ACHN (cell line): ENCODE measurements at places on chromosomes 2 and 18.

GRCh38 chr2:46164529-46165301 lies 132.5 kb upstream of the EPAS1 start:
- peak; percentile 44 for DNase-seq

GRCh38 chr18:286515-287310 lies 18.9 kb upstream of the THOC1 start:
- DNase-seq = peak; percentile 42

GRCh38 chr2:2901384-2902345 lies 476.0 kb downstream of the EIPR1 start:
- no peak for DNase-seq

DNA sequence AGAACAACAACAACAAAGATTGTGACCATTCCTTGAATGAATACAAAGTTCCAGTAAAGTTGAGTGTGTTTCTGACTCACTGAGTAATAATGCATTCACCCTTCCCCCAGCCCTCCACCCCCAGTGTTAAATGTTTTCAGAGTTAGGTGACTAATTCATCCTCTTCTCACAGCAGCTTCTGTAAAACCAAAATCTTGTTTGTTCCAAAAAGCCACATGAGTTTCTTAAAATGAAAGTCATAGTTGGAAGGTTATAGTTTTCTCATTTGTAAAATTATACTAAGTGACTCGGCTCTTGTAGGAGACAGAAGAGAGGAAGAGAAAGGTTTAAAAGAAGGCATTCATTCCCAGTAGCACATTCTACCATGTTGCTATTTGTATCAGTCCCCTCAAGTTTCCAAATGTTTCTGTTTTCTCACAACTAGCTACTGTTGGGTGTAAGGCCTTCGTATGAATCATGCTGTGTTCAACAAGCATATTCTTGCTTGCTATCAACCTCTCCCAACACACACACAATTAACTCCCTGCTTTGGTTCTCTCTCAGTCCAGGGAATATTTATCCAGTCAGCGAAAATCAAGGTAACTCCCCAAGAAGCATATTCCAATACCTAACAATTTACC lies 75.3 kb downstream of the MBD2 start:
- peak; percentile 83 for DNase-seq

DNA sequence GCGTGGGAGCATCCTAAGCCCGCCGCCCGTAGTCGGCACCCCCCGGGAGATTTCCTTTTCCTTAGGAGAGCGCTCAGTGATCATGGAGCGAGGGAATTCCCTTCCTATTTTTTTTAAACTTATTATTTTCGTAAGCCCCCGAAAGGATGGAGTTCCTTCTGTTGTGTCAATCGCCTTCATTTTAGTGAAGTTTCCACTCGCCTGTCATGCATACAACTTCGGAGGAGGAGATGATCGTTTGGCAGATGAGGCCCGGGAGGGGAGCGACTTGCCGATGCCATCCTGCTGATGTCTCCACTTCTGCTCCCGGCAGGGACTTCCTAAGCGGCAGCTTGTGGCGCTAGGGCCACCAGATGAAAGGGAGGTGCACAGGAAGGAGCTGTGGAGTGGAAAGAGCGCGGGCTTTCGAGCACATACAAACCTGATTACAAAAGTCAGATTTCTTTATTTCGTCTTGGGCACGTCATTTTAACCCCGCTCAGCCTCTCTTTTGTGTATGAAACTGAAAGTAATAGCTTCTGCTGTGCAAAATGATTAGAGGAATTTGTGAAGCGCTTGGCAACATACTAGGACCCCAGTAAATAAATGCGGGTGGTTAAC lies at the start of gene ADGRF3:
Gene ADGRF3, minus strand, starts transcription at position 336 of the 600 bp plus-strand sequence. CDS start 555 bp downstream, outside the sequence.
- peak; percentile 54 for DNase-seq

DNA sequence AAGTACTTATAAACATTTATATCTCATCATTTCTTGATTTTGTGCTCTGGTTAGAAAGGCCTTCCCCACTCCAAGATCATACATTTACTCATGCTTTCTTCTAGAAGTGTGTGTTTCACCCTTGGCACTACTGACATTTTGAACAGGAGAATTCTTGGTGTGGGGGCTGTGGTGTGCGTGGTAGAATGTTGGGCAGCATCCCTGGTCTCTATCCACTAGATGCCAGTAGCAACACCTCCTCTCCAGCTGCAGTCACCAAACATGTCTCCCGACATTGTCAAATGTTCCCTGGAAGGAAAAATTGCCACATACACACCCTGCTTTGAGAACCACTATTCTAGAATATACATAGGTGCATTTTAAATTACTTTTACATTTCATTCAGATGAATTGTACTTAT lies 8.7 kb upstream of the TGIF1 start:
- peak; percentile 43 for DNase-seq

- no peak for DNase-seq
These were observed 590 bp downstream of the MDH1 start for GRCh38 chr2:63589148-63589958.

DNA sequence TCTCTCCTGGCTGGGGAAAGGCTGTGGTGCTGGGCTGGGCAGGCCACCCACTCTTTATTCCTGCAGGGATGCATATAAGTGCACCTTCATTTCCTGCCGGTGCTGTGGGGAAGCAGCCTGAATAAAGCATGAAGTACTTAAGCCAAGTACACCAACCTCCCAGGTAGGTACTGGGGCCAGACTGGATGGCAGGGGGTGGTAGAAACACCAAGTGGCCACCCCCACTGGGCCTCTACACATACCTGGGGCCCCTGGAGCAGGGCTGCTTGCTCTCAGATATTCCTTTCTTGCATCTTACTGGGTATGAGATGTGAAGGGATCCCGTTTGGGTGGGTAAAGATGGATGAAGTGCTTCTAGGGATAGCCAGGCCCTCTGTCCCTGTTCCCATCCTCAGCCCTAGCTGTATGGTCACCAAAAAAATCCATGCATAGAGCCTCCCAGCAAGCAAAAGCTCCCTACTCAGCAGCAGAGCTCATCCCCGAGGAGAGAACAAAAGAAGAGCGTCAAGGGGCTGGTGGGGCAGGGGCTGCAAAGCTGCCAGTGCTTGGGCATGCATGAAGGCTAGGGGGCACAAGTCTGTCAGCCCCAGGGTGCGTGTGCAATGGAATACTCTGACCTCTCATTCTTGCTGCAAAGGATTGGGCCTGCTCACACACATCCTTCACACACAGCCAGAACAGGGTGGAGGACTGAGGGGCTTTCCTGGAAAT lies 22.0 kb downstream of the CCT7 start:
- DNase-seq = no peak

- DNase-seq = no peak
These were observed 114.5 kb downstream of the CDH2 start for GRCh38 chr18:28062443-28062842.

DNA sequence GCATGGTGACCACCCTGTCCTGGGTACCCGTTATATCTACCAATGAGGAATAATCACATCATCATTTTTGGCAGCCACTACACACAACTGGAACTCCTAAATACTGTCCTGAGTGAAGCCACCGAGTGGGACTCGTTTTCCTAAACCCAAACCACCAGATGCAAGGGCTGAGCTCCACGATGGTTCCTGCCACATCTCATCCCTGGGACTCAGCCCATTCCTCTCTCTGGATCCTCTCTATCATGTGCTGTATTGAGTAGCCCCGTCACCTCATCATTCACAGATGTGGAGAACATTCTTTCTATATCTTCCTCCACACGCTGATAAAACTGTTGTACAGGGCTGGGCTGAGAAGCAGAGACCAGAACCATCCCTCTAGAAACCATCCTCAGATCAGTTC lies 79.4 kb upstream of the SMAD7 start:
- no peak for DNase-seq

DNA sequence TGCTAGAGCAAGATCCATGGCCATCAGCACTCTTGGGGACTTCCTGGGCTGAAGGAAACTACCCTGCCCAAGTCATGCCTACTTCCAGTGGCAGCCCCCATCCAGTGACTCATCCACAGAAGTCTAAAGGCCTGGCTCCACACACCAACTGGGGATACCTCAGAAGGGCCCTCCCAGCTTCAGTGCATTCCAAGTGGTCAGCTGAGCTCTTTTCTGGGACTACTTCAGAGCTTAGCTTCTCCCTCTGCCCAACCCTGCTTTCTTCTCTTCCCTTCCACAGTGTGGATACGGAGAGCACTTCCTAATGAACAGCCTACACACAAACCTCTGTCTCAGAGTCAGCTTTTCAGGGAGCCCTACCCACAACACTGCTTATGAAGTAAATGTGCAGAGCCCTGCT lies 66.5 kb downstream of the CLHC1 start:
- DNase-seq = peak; percentile 40

GRCh38 chr2:115386465-115386864 lies 944.0 kb downstream of the DPP10 start:
- DNase-seq = no peak

- DNase-seq = no peak
These were observed 54.8 kb downstream of the SEMA4F start for GRCh38 chr2:74708883-74709282.

DNA sequence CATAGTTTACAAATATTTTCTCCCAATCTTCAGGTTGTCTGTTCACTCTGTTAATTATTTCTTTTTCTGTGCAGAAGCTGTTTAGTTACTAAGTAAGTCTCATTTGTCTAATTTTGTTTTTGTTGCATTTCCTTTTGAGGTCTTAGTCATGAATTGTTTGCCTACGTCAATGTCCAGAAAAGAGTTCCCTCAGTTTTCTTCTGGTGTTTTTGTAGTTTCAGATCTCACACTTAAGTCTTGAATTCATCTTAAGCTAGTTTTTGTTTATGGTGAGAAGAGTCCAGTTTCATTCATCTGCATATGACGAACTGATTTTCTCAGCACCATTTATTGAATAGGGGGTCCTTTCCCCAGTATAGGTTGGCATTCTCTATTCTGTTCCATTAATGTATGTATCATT lies 1252.2 kb upstream of the TMEFF2 start:
- no peak for DNase-seq

DNA sequence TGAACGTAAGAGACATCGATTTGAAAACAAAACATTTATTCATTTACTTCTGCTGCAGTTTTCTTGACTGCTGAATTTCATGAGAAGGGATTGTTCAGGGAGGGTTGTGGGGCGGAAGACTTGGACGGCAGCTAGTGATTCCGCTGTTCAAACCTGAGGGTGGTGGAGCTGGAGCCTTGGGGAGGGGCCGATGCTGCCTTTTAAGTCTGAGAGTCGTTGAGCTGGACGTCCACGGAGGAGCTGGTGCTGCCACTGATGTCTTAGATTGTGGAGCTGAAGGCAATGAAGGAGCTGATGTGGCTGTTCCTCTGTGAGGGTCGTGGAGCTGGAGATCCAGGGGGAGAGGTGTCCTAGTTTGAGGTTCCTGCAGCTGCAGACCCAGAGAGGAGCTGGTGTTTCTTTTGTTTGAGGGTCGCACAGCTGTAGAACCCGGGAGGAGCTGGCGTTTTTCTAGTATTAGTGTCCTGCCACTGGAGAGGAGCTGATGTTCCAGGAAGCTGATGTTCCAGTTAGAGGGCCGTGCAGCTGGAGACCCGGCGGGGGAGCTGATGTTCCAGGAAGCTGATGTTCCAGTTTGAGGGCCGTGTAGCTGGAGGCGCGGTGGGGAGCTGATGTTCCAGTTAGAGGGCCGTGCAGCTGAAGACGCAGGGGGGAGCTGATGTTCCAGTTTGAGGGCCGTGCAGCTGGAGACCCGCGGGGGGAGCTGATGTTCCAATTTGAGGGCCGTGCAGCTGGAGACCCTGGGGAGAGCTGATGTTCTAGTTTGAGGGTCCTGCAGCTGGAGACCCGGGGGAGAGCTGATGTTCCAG lies 150.9 kb downstream of the RTP5 start:
- DNase-seq = no peak

GRCh38 chr2:236720974-236721540 lies 151.4 kb downstream of the ACKR3 start:
- no peak for DNase-seq

DNA sequence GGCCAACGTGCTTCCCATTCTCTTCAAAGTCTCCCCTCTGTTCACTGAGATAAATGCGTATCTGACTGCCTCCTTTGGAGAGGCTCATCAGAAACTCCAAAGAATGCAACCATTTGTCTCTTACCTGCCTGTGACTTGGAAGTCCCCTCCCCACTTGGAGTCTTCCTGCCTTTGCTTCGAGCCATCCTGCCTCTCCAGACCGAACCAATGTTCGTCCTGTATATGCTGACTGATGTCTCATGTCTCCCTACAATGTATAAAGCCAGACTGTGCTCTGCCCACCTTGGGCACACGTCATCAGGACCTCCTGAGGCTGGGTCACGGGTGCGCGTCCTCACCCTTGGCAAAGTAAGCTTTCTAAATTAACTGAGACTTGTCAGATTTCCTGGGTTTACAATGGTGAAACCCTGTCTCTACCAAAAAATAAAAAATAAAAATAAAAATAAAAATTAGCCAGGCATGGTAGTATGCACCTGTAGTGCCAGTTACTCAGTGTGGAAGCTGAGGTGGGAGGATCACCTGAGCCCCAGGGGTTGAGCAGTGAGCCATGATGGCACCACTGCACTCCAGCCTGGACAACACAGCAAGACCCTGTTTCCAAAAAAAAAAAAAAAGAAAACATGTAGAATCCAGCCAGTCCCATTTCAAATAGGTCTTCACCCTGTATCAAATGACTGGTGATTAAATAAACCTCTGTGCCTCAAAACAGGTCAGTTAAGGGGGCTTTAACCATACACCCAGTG lies 29.0 kb downstream of the HDLBP start:
- no peak for DNase-seq

GRCh38 chr2:180970016-180970415 lies 10.4 kb upstream of the UBE2E3 start:
- no peak for DNase-seq

GRCh38 chr18:79881695-79882094 lies 69.8 kb downstream of the SLC66A2 start:
- no peak for DNase-seq

- DNase-seq = no peak
These were observed 2.8 kb upstream of the CYS1 start for GRCh38 chr2:10083046-10083445.

DNA sequence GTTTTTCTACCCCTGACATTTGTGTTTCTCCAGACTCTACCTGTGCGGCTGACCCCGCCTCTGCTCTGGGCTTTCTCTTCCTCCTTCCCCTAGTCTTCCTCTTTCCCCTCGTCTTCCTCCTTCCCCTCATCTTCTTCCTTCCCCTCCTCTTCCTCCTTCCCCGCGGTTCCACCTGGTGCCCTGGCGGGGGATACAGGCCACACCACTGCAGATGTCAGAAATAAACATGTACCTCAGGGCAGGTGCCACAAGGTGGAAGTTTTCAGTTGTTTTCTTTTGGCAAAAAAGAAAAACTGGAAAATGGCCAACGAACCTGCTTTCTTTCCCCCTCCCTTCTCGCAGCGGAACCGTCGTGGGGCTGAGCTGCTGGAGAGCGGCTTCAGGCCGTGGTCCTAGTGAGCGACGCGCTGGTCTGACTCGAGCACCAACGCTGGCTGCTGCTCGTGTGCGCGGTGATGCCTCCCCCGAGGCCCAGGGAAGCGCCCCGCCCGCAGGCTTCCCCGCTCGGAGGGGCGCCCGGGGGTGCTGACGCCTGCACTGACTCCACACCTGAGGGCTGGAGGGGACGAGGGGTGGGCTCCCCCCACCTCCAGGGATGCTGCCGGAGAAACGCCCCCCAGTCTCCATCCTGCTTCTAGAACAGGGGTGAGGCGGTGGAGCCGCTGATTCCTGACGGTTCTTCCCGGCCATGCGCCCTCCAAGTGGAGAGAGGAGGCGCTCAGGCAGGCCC lies 83.7 kb upstream of the ZNF516 start:
- DNase-seq = no peak

- no peak for DNase-seq
These were observed 308.4 kb upstream of the GCFC2 start for GRCh38 chr2:76019128-76019527.
